ENCODE measurements at places on chromosomes 6 and 20. TPM values are rescaled to one million over a fixed set of nuclear protein-coding genes. Genes with fewer than 3 reads are reported as not detected.

The ATP6V1G2 gene
- 2.3 TPM for total RNA-seq

DNA sequence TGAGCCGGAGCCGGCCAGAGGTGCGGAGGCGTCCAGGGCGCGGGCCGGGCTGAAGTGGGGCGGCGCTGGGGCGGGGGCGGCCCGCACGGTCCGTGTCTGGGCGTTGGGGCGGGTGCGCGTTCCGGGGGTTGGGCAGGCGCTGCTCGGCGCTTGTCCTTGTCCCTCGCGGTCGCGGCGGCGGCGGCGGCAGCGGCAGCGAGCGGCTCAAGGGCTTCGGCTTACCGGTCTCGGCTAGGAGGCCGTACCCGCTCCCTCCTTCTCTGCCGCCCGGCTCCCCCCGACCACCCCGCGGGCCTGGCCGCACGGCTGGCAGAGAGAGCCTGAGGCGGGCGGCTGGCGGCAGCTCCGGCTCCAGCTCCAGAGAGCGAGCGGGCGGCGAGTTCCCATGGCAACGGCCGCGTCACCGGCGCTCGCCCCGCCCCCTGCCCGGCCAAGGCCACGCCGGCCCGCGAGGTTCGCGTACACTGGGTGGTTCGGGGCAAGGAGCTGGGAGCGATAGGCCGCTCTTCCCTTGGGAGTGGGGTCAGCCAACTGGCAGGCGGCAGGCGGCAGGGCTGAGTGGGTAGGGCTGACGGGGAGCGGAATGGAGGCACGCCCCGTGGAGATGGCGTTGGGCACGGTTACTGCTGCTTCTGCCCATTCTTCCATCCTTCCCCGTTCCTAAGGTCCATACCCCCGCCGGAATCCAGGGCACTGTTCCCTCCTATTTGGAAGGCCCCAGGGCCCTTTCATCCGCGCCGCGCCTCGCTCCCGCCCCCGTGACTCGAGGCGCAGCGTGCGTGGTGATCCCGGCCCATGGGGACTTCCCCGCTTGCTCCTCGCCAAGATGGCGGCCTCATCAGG lies at the start of gene LRRC73:
TSS of gene LRRC73 (minus strand) at position 363 of the 843 bp plus-strand sequence. CDS start 561 bp downstream, outside the sequence.
- DNase-seq = peak; percentile 94
- peaks cover 49% of the 10 kb centered on the region for H3K4me1 ChIP-seq
- H3K27me3 ChIP-seq = peaks cover 6% of the 10 kb centered on the region

- peaks cover 6% of the 10 kb centered on the region for H3K4me1 ChIP-seq
- H3K4me3 ChIP-seq = no peak overlapping the region
- DNase-seq = no peak
- H3K27ac ChIP-seq = no peak overlapping the region
- H3K27me3 ChIP-seq = no peaks in the 10 kb centered on the region
Observed at GRCh38 chr6:131916847-131917246, 34.3 kb downstream of the CCN2 start.

DNA sequence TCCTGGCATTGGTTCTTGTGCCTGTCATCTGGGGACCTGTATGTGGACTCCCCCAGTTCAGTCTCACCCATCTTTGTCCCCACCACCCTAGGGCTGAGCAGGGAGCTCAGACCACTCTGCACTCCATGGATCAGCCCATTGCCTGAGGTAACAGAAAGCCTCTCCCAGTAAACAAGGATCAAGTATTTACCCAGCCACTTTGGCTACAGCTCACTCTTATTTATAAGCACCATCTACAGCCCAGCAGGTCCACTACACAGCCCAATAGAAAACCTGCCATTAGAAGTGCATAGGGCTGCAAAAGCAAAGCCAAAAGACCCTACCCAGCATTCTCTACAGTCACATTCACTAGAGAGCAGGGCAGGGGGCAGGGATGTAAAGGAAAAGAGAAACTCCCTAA lies 335.0 kb upstream of the SYNCRIP start:
- H3K27ac ChIP-seq = no peak overlapping the region
- no peak overlapping the region for H3K4me3 ChIP-seq

Data from esophagus muscularis mucosa (tissue), 4 donors.